ENCODE measurements at places on chromosomes 2 and 18. TPM values are rescaled to one million over a fixed set of nuclear protein-coding genes. Genes with fewer than 3 reads are reported as not detected.

Gene BOLL
- polyA plus RNA-seq = 2.0 TPM

Gene RBM43
- polyA plus RNA-seq = 12.2 TPM

Gene ATOH8
- not detected for polyA plus RNA-seq

Gene CD207
- not detected for polyA plus RNA-seq

Gene CREG2
- polyA plus RNA-seq = 4.8 TPM

Gene EHD3
- polyA plus RNA-seq = 4.4 TPM

Gene TCF4
- 123 TPM for polyA plus RNA-seq

Gene LOXHD1
- not detected for polyA plus RNA-seq

Gene ACVR1C
- 0.18 TPM for polyA plus RNA-seq

Gene CRACDL
- 9.8 TPM for polyA plus RNA-seq

Gene OR6B2
- polyA plus RNA-seq = not detected

Gene HOXD12
- not detected for polyA plus RNA-seq

Gene IL36RN
- polyA plus RNA-seq = 8.0 TPM

Gene MC4R
- 0.21 TPM for polyA plus RNA-seq

Gene RNF181
- 60.8 TPM for polyA plus RNA-seq

Gene EFHD1
- polyA plus RNA-seq = 17.8 TPM

Gene IL1RL1
- polyA plus RNA-seq = not detected

Gene CPSF3
- 38.1 TPM for polyA plus RNA-seq

Gene KCNE4
- polyA plus RNA-seq = 5.2 TPM

Gene ARHGEF33
- polyA plus RNA-seq = 0.97 TPM

Gene SP3
- 68.8 TPM for polyA plus RNA-seq

Gene WBP1
- polyA plus RNA-seq = 51.5 TPM

Gene CELF4
- 0.60 TPM for polyA plus RNA-seq

Gene SLC4A5
- 2.3 TPM for polyA plus RNA-seq

Gene ZNF521
- not detected for polyA plus RNA-seq

Gene HK2
- polyA plus RNA-seq = 9.9 TPM

Gene GALNT3
- 0.84 TPM for polyA plus RNA-seq

Gene PNPT1
- polyA plus RNA-seq = 17.0 TPM

Gene STPG4
- polyA plus RNA-seq = not detected

Gene ROCK1
- polyA plus RNA-seq = 43.9 TPM

Gene DPP4
- 10.1 TPM for polyA plus RNA-seq

Gene TMEM17
- polyA plus RNA-seq = 2.2 TPM

Gene CPO
- polyA plus RNA-seq = 0.20 TPM

Gene C2orf66
- not detected for polyA plus RNA-seq

Gene SCYGR7
- polyA plus RNA-seq = not detected

Gene FASTKD1
- polyA plus RNA-seq = 34.0 TPM

Gene GORASP2
- 66.6 TPM for polyA plus RNA-seq

Gene CAMKMT
- 5.6 TPM for polyA plus RNA-seq

Gene CRIM1
- polyA plus RNA-seq = 20.9 TPM

Gene KCNJ3
- 0.92 TPM for polyA plus RNA-seq

Gene MCM6
- 20.1 TPM for polyA plus RNA-seq

Gene SERPINB12
- 0.32 TPM for polyA plus RNA-seq

Gene CYP27A1
- 13.7 TPM for polyA plus RNA-seq

Gene NR4A2
- polyA plus RNA-seq = not detected

Gene PGAP1
- 18.9 TPM for polyA plus RNA-seq

Gene GPR45
- not detected for polyA plus RNA-seq

Gene LCT
- polyA plus RNA-seq = not detected

Gene KHK
- polyA plus RNA-seq = 1.6 TPM

Gene CTLA4
- polyA plus RNA-seq = 0.77 TPM

Gene PPP1R7
- 78.1 TPM for polyA plus RNA-seq

Gene SLC40A1
- 52.0 TPM for polyA plus RNA-seq
